ENCODE measurements at places on chromosomes 6 and 20.

GRCh38 chr20:37243076-37243936 lies 18.3 kb downstream of the GHRH start:
- no peak for DNase-seq

DNA sequence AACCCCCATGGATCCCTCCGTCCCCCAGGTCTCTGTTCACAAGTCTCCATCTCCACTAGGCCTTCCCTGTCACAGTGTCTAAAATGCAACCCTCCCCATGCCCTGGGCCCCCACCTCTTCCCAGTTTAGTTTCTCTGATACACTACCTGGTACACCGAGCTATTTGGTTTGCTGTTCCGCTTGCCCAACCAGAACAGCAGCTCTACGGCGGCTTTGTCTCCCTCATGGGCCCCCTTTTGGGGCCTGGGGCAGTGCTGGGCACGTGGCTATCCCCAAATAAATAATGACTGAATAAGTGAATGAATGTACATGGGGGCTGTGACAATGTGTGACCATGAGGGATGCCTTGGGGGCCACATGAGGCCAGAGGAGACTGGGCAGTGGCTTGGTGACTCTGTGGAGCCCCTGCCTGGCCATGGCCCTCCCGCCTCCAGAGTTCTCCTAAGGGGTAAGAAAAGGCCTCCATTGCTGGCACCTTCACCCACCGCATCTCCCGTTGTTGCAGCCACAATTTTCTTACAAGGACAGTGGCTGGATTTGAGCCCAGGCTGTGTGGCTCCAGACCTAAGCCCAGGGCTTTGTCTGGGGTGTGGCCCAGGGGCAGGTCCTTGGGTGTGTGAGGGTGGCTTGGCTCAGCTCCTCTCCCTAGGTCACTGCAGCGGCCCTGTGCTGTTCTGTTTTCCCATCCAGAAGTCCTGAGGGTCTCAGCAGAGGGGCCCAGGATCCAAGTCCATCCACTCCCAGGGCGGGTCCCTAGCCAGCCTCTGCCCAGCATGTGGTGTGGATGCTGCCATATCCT lies 408.5 kb upstream of the SULF2 start:
- no peak for DNase-seq

GRCh38 chr20:10779911-10780310 lies 106.1 kb upstream of the JAG1 start:
- no peak for DNase-seq

DNA sequence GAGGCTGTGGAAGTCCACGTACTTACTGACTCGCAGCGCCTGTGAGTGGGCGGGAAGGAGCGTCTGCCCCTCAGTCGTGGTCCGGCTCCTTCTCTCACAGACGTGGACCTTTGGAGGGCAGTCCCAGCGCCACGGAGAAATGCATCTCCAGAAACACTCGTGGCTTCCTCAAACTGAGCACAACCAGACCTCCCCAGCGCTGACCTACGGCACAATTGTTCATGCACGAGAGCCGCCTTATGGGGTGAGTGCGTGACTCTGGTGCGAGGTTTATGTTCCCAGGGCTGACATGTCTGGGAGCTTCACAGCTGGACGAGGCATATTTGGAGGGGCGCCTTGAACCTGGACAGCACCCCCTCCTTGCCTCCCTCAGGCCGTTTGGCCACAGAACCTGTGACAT lies 29.7 kb downstream of the FRMD1 start:
- no peak for DNase-seq

DNA sequence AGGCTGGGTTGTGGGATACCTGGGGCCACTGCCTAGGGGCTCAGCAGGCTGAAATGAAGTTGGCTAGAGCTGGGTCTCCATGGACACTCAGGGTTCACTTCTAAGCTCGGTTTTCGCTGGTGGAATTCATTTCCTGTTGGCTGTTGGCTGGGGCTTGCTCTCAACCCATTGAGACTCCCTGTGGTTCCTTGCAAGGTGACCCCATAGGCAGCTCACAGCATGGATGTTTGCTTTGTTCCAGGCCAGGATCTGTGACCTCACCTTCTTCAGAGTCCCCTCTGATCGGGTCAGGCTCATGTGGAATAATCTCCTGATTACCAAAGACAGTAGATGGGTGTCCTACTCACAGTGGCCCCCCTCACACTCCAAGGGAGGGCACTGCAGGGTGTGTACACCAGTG lies 229.3 kb downstream of the QKI start:
- DNase-seq, result no peak
